ENCODE measurements at places on chromosomes 4 and X.

GRCh38 chr4:135123632-135124031 is 922.0 kb upstream of the PABPC4L start:
- DNase-seq, result no peak

- DNase-seq, result no peak
Observed at GRCh38 chr4:128770807-128771206, 38.7 kb upstream of the JADE1 start.

GRCh38 chr4:85952972-85953650 is 406.7 kb downstream of the MAPK10 start:
- no peak for DNase-seq

- no peak for DNase-seq
Observed at GRCh38 chrX:119089619-119090018, 16.8 kb downstream of the CT47C1 start.

DNA sequence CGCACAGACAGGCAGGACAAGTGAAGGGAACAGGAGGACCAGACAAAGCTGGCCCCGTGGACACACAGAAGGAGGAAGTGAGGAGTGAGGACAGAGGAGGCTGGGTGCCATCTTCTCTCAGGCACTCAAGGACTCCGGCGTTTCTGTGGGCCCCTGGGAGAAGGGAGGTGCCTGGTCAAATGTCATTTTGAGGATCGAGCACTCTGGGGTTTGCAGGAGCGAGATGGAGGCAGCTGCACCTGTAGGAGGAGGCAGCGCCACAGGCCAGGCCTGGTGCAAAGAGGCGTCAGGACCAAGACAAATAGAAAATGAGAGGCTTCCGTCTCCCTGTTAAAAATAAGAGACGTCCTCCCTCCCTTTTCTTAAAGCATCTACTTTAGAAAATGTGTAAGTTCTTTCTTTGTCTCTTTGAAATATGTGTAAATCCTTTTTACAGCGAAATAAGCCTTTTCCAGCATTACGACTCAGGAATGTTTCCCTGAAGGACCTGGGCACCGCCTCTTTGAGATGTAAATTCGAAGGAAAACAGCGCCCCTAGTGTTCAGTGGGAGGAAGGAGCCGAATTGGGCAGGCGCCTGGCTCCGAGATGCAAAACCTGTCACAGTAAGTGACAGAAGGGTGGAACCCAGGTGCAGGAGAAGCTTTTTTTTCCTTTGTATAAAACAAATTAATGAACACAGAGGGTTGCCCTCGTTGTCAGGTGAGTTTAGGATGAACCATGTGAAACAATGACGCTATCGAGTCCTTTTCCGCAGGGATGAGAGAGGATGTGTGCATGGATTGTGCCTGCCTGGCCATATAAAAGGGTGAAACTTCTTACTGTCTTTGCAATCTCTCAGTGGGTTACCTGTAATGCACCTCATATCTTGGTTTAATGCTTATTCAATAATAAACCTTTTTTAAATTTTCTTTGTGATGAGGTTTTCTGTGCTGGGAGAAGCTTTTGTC is 1.4 kb upstream of the C4orf50 start:
- DNase-seq, result peak; percentile 71

DNA sequence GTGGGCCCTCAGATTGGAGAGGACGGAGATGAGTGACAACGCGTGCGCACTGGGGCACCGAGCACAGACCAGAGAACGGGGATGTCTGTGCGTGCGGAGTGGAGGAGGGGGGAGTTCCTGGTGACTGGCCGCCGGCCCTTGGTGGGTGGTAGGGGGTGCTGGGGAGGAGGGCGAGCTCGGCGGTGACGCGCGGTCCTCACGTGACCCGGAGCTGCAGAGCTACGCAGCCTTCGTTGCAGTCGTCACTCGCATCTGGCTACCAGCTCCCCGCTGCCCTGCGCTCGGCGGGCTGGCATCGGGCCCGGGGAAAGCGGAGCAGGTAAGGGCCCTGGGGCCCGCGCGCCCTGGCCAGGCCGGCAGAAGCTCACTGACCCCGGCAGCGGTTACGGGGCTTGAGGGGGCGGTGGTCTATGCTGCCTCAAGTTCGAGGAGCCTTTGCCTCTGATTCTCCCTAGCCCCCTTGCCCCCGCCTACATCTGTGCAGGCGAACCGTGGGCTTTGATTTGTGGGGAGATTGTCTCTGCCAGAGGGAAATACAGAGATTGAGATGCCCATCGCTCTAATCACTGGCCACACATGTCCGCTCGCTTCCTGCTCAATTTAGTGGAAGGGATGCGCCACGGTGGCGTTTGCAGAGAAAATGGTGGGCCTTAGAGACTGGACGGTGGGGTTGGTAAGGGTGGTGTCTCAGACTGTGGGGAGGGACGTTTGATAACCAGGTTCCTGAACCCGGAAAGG is at the start of gene ARMCX4:
Gene ARMCX4, plus strand, starts transcription at position 245 of the 738 bp plus-strand sequence. CDS start 3,134 bp downstream, outside the sequence.
- peak; percentile 11 for DNase-seq

DNA sequence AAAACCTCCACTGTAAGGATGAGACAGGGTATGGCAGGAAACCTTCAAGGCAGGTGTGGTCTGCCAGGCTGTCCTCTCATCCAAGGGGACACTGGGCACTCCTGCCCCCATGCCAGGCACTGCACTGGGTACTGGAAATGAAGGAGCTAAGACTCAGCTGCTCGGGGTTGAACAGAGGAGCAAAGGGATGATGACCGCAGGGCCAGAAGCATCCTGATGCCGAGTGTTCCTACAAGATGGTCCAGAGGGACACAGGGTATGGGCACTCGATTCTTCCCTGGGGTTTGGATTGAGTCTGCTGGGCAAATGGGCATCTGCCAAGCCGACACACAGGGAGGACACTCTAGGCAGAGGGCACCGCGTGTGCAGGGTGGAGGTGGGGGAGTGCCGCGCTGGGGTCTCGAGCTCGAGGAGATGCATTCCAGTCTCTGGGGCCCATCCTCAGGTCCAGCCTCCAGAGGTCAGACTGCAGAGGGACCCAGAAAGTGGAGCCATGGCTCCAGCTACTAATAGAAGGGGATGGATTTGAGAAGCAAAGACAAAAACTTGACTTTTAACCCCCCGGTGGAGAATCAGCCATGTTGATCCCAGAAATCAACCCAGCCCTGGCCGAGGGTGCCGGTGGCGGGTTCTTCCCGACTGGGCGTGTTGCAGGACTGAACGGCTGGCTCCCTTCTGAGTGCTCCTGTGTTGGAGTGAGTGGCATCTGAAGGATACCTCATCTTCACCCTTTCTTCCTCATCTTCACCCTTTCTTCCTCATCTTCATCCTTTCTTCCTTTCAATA is 247.0 kb downstream of the AFAP1 start:
- DNase-seq, result no peak

GRCh38 chr4:152763796-152764195 is 15.7 kb downstream of the TIGD4 start:
- DNase-seq, result no peak

DNA sequence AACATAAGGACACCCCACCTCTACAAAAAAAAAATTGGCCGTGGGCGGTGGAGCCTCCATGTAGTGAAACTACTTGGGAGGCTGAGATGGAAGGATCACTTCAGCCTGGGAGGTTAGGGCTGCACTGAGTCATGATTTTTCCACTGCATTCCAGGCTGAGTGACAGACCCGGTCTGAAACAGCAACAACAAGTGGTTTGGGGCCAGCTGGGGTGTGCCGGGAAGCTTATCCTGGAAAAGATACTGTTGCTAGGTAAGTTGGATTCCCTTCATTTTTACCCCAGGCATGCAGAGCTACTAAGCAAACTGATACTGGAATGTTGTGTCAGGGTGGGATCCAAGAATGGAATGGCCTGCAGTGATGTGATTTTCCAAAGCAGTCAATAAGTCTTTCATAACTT is 57.0 kb downstream of the XAGE2 start:
- no peak for DNase-seq

- no peak for DNase-seq
Observed at GRCh38 chr4:26682436-26682835, 98.6 kb downstream of the TBC1D19 start.

GRCh38 chr4:24930151-24930550 is 17.3 kb upstream of the CCDC149 start:
- DNase-seq, result no peak

- DNase-seq, result no peak
Observed at GRCh38 chr4:25280210-25280609, 32.4 kb upstream of the ZCCHC4 start.

DNA sequence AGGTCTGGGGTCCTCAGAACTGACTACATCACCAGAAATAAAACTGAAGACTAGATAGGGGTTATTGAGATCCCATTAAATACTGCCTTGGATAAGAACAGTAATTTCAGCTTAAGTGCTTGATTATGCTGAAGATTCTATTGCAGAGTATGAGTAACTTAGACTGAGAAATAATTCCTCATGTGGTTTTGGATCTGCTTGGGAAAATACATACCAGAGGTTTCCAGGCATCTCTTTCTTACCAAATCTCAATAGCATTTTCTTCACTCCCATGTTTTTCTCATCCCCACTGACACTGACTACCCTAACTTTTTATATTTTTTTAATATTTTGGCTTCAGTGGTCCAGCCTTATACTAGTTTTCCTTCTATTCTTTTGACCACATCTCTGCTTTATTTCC is 92.0 kb upstream of the TEX13D start:
- DNase-seq, result no peak

DNA sequence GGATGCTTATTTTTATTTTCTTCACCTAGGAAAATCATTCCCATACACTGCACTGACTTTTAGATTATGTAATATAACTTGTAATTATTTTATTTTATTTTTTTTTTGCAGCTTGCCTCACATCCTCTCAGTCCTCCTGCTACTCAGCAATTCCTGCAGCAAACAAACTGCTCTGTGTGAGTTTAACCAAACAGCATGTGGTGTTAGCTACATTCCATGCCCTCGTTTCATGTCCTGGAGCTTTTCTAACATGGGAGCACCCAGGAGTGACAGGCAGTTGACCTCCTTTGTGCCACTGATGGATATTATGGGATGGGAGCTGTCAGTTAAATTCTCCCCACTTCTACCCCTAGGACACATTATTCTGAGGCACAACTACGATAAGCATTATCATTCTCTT is 24.8 kb downstream of the CXCL1 start:
- DNase-seq, result no peak

- no peak for DNase-seq
Observed at GRCh38 chrX:7926914-7927258, 327 bp downstream of the PNPLA4 start.

DNA sequence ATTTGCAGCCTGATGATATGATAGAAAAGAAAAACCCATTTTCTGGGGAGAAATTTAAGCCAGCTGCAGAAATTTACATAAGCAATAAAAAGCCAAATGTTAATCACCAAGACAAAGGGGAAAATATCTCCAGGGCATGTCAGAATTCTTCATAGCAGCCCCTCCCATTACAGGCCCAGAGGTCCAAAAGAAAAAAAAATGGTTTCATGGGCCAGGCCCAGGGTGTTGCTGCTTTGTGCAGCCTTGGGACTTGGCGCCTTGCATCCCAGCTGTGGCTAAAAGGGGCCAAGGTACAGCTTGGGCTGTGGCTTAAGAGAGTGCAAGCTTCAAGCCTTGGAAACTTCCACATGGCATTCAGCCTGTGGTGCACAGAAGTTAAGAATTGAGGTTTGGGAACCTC is 97.9 kb upstream of the CDX4 start:
- DNase-seq, result no peak

GRCh38 chr4:125421547-125421946 is 106.8 kb downstream of the FAT4 start:
- no peak for DNase-seq

GRCh38 chrX:119687661-119688413 is 5.1 kb downstream of the SEPTIN6 start:
- DNase-seq, result no peak

DNA sequence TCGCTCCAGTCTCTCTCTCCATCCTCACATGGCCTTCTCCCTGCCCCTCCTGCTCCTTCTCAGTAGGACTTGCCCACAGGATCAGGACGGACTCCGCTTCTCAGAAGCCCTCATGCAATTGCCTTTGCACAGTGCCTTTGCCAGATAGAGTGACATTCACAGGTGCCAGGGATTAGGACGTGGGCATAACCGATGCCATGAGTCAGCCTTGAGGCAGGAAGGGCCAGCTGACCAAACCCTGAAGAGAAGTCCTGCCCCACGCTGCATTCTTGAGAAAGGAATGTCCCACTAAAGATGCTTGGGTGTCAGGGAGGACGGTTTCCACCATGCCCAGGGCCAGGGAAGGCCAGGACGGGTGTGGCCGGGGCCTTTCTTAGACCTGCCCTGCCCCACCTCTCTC is 6.6 kb upstream of the GRPEL1 start:
- no peak for DNase-seq

DNA sequence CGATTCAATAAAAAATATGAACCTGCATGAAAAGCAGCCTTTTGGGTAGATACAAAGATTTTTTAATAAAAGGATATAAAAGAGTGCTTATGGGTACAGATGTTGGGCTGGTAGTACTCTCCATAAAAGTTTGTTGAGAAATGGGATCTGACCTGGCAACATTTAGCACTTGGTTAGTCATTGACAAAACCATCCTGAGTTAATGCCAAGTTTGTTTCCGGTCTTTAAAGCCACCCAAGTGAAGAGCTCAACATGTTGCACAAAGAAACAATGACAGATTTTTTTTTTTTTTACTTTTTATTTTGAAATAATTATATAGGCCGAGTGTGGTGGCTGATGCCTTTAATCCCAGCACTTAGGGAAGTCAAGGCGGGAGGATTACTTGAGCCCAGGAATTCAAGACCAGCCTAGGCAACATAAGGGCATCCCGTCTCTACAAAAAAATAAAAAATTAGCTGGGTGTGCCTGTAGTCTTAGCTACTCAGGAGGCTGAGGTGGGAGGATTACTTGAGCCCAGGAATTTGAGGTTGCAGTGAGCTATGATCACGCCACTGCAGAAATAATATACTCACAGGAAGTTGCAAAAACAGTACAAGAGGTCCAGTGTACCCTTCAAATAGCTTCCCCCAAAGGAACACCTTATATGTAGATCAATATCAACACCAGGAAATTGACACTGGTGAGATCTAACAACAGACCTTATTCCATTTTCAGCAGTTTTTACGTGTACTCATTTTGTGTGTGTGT is 16.6 kb downstream of the CHST7 start:
- no peak for DNase-seq

DNA sequence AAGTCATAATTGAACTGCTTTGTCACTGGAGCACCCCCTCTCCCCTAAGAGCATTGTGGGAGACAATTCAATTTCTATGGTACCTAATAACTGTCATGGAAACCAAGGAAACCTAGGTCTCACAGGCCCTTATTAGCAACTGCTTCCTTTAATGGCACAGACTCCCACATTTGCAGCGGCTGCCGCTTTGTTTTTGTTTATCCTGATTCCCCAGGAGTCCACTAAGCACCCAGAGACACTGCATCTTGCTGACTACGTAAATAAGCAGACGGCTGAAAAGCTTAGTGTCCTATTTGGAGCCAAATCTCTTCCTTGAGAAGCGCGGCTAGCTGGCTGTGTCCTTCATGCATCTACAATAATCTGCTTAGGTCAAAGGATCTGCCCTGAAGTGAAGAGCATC is 494.4 kb downstream of the TMA16 start:
- DNase-seq, result peak; percentile 92

- no peak for DNase-seq
Observed at GRCh38 chr4:87032884-87033533, 98.2 kb downstream of the AFF1 start.

All from WERI-Rb-1 (cell line).